ENCODE measurements at places on chromosomes 2 and 18.

DNA sequence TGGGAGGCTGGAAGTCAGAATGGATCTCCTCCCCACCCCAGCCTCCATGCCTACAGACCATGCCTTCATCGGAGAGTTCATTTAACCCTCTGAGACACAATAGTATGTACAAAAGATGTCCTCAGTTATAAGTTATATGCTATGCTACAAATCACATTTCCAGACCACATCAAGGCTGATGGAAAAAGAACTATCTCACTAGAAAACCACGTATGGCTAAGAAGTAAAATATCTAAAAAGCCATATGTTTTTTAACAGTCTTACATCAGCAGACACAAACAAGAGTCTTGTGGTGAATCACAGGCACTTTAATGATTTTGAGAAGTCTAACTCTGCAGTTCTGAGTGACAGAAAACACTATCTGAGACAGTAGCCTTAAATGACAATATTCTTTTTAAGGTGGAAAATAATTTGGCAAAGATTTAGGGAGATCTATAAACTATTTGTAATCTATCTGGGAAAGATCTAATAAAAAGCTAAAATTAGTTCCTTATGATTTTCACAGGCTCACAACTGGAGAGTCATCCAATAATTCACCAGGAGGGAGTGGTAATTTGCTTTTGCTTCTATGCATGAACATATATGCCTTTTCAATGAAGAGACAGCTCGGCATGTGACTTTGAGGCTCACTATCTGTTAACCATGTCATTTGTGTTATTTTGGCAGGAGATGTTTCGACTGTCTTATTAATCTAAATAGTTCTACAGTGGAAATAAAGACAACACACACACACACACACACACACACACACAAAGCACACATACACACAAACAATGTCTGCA, 197.5 kb downstream of the IRS1 start:
- no peak for DNase-seq

GRCh38 chr2:40228310-40228709, 223.6 kb downstream of the SLC8A1 start:
- no peak for DNase-seq

DNA sequence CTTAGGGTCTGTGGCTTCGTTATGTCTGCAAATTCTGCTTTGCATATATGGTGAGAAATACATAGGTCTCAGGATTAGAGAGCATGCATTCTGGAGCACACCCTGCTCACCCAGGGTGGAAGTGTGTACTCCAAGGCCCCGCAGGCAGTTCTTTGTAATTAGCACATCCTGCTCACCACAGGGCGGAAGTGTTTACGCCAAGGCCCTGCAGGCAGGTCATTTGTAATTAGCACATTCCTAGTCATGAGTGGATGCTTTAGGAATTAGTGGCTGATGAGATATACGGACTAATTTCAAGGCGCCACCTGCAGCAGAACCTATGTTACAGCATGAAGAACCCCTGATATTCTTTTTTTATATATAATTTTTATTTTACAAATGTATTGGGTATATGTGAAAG, 4.2 kb downstream of the ALLC start:
- DNase-seq: no peak

DNA sequence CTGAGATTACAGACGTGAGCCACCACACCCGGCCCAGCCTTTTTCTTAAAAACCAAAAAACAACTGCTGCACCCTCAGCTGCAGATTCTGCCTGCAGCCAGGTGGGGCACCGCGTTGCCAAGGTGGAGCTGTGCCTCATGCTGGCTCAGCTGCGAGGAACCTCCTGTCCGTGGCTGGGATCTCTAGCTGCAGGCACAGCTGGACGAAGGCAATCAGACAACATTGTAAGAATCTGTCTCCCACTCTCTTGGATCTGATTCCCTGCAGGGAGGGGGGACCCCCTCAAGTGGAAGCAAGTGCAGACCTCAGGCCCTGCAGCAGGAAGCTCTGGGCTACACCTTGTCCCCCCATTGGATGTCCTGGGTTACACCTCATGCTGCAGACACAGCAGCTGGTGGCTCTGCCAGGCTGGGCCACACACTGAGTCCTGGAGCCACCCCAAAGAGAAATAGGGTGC, 24.1 kb downstream of the CIDEA start:
- DNase-seq: no peak

DNA sequence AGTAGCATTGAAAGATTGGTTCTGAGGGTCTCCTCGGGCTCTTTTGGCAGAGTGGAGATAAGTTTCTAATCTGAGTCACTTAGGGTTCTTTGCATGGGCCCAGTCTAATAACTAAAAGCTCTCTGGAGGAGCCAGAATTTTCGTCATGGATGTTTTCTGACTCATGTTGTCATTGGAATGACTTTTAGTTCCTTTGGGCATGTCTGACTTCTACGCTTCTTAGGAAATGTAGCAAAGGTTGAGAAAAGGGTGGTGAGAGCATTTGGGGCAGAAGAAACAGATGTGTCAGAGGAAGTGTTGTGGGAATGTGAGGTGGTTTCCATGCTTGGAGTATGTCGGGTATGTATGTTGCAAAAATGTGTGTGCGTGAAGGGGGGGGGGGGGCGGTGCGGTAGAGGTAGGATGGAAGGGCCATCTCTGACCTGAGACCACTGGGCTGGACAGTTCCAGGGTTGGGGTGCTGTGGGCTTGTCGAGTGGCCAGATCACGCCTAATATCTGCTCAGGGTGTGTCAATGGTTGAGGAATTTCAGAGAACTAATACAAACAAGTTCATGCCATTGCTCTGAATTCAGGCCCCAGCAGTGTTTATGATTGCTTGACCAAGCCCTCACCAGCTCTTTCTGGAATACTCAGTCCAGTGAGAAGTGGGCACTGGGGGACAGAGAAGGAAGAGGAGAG, 26.9 kb downstream of the KLHL29 start:
- DNase-seq: no peak

GRCh38 chr18:2871111-2871720, 24.4 kb downstream of the EMILIN2 start:
- no peak for DNase-seq

Data from central memory CD4-positive, alpha-beta T cell (primary cell).